HFF-Myc (cell line): ENCODE measurements at places on chromosomes 2 and 18.

DNA sequence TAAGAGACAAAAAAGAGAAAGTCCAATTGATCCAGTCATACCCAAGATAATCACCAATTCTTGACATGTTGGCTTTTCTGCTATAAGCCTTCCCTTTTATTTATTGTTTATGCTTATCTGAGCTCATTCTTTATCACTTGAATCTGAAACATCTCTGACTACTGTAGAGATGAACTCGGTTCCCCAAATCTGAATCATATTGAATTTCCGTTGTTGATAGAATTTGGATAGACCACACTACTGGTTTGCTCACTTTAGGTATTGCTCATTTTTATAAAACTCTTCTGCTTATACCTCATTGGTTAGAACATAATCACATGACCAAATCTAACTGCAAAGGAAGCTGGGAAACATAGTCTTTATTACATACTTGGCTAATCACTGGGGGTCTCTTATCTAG is 236.9 kb downstream of the TRIB2 start:
- DNase-seq: no peak

- DNase-seq: no peak
These were observed 1391.3 kb downstream of the DSC3 start for GRCh38 chr18:29651122-29651680.

GRCh38 chr2:108950369-108951135 is 38.5 kb downstream of the EDAR start:
- no peak for DNase-seq

GRCh38 chr2:100812116-100812515 is 7.8 kb upstream of the NPAS2 start:
- DNase-seq: no peak

- no peak for DNase-seq
These were observed 92.4 kb downstream of the NCK2 start for GRCh38 chr2:105836840-105837692.

GRCh38 chr2:124514236-124514635 is 489.1 kb downstream of the CNTNAP5 start:
- DNase-seq: no peak

GRCh38 chr18:10207682-10208345 is 246.6 kb upstream of the APCDD1 start:
- DNase-seq: no peak

DNA sequence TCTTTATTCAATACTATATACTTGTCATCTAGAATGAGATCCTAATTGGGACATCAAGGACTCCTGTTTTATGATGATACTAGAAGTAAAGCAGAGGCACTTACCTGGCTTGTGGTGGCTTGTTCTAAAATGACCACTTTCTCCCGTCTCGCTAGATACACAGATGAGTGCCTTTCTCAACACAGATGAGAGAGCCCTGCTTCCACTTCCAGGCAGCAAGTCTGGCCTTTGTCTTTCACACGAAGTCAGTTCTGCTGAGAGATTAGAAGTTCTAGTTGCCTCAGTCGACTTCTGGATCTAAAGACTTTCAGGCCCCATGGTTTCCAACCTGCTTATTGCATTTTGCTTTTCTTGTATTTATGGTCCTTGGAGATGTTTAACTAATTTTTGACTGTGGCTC is 70.3 kb downstream of the PPP1R1C start:
- no peak for DNase-seq

DNA sequence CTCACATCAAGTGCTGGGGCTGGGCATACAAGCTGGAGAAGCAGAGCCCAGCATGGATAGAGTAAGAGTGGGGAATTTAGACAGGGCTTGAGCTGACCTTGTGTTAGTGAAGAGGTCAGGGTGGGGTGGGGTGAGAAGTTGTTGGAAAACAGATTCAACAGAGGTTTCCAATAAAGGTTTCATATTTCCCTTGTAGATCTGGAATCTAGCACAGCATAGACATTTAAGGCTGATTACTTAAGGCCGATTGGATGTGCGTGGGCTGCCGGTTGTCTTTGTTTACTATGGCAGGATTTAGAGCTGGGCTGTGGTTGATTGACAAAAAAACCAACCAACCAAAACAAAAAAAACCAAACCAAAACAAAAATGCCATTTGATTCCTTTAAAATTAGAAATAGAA is 114.9 kb upstream of the SEC11C start:
- DNase-seq: peak; percentile 52

- DNase-seq: no peak
These were observed 79.5 kb downstream of the ITGA4 start for GRCh38 chr2:181536730-181537129.

GRCh38 chr2:225865468-225865867 is 466.0 kb downstream of the NYAP2 start:
- DNase-seq: no peak

DNA sequence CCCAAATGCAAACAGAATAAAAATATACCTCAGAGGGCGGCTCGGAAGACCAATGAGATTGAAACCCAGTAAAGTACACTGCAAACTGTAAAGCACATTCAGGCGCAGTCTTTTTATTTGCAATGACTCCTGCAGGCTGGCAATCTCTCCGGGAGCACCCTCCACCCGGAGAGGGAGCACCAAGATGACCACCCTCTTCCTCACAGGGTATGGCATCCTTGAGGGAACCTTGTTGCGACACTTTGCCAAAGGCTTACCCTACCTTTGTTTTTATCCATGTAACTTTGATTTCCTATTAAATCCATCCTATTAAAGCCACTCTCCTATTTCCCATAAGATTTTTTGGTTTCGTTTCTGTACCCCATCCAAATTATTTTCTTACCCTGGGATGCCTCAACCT is 16.2 kb downstream of the CHST10 start:
- DNase-seq: no peak

- no peak for DNase-seq
These were observed 219.2 kb downstream of the SRBD1 start for GRCh38 chr2:45391866-45392265.

GRCh38 chr2:23850564-23851256 is 76.2 kb downstream of the ATAD2B start:
- no peak for DNase-seq

GRCh38 chr18:74880706-74881278 is 283.1 kb downstream of the ZNF407 start:
- DNase-seq: no peak

DNA sequence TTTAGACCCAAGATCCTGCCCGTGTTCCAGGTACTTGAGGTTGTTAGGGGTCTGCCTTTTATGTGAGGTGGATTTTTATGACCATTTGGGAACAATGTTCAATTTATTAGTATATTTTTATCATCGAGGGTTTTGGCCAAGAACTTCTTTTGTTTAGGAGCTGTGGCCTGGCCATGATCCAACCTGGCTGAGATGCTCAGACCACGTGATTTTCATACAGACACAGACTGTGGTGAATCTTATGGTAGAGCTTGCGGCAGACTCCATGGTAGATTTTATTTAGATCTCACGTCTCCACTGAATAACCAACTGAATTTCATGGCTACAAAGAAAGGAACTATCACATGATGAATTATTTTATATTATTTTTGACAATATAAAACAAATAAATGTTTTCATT is 405.5 kb upstream of the VWC2L start:
- no peak for DNase-seq

GRCh38 chr18:57475903-57476302 is 40.7 kb downstream of the ONECUT2 start:
- DNase-seq: no peak

DNA sequence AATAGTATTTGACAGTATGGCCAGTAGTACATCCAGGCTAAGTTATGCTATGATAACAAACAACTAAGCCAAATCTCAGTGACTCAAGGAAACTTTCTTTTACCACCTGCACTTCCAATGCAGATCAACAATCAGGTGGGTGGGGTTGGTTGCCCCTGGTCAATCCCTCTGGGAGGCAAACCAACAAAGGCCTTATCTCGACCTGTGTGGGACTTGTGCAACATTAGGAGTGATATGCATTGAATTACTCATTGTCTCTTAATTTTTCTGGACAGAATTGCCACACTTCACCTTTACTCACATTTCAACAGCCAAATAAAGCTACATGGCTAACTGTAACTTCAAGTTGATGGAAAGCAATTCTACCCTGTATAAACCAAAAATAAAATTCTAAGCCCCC is 1049.3 kb upstream of the CDH2 start:
- no peak for DNase-seq

DNA sequence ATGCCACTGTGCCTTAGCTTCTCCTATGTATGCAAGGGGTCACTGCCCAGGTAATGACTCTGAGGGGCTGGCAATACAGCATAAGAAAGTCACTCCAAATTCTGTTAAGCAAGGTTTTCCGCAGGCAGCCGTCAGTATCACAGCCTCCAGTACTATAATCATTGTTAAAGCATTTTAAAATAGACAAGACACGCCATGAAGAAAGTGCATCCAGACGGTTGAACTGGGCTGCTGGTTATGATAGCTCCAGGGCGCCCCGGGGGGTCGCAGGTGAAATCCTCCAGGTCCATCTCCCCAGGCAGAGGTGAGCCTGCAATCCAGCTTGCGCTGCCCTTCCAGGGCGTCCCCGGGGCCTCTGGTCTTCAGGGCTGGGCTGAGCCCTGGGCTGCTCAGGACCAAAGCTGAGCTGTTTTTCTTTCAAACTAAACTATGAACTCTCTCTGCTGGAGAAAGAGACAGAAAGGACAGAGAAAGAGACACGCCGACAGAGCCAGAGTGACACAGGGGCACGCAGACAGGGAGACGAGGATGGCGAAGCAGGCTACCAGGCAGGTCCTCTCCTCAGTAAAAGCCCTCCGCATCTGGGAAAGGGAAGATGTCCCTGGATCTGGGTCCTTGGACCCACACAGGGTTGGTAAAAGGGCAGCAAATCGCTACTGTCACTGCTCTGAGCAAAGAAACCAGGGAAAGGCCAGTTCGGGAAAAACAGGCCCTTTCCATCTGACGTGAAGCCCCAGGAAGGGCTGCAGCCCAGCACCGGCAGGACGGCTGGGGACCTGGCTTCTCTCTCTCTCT is 2.1 kb upstream of the TWIST2 start:
- DNase-seq: no peak

- DNase-seq: no peak
These were observed 65.5 kb downstream of the TBR1 start for GRCh38 chr2:161481619-161482018.

- DNase-seq: no peak
These were observed 63.3 kb upstream of the WDSUB1 start for GRCh38 chr2:159349674-159350299.

DNA sequence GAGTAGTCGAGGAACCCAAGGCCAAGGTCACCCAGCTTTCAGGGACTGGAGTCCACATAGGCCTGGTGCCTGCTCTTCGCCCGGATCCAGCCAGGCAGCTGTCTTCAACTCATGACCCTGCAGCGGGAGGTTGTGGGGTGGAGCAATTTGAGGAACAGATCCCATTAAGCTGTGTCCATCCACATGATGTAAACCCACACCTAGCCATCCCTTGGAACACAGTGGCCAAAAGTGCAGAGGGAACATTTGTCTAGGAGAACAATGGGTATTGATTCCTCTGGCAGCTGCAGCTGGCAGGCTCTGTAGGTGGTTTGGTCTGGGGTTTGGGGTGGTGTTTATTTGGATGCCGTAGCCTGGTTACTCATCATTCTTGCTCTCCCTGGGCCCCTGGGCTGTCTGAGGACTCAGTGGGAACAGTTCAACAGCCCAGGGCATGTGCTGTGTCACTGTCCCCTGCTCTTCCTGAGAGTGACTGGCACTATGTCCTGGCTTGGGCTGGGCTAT is 99.4 kb downstream of the TFCP2L1 start:
- no peak for DNase-seq

- no peak for DNase-seq
These were observed 56.4 kb upstream of the PCBP1 start for GRCh38 chr2:70030724-70031420.

DNA sequence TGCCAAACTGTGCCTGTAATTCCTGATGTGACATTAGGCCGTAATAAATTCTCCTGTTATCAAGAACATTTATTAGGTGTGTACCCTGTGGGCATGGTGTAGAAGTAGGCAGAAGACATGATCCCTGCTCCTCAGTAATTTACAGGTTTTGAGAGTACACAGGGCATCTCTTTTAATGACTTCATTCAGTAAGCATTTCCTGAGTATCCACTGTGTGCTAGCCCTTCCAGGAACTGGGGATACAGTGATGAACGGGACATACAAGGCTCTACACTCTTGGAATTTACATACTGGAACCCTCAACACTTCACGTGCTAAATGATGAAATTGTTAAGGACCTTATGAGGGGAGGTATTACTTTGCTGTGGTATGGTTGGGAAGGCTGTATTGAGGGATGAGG is 30.2 kb downstream of the DIS3L2 start:
- no peak for DNase-seq

GRCh38 chr2:50118905-50119702 is 912.8 kb downstream of the NRXN1 start:
- no peak for DNase-seq

DNA sequence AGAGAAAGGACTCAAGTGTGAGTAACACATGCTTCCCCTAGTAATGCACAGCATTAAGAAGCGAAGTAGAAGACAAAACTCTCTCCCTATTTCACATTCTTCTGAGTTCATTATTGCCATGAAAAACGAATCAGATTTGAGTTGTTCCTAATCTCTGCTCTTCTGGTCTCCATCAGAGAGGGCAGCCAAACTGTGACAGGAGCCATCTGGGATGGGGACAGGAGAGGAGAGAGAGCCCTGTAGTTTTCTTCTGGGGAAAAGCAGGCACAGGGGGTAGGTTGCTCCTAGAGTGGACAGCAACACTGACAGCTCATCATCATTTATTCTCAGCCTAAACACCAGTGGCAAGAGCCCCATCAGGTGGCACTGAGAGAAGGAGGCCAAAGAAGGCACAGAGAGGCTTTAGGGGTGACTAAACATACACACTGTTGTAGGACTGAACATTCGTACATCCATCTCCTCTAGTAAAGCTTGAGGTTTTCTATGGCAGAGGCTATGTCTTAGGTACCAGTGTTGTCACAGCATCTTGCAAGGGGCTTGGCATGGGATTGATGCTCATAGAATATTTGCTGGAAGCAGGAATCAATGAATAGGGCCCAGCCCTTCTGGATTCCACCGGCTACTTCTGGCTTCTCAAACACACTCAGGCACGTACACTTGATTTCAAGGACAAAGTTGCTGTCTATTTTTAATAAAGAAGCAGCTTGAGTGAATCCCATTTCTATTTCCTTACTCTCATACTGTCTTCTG is 33.1 kb downstream of the SLC8A1 start:
- DNase-seq: no peak

DNA sequence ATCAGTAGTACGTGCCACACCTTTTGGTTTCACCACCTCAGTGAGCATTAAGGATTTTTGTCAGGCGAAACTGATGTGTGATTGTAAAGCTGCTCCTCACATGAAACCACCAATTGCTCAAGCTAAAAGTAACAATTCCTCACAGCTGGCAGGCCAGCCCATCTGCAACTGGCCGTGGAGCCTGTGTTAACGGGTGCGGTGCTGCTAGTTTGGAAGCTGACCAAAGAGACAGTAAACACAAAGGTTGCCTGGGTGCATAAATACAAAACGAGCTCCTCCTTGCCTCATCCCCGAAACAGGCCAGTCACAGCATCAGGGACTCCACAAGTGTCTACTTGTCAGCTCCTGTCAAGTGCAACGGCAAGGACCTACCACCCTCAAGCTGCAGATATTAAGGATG is 32.0 kb downstream of the LGALSL start:
- no peak for DNase-seq

- DNase-seq: no peak
These were observed 737.6 kb downstream of the LRP1B start for GRCh38 chr2:141393214-141393545.
